T-cell (primary cell): ENCODE measurements at places on chromosomes 1 and 21. TPM values are rescaled to one million over a fixed set of nuclear protein-coding genes. Genes with fewer than 3 reads are reported as not detected.

DNA sequence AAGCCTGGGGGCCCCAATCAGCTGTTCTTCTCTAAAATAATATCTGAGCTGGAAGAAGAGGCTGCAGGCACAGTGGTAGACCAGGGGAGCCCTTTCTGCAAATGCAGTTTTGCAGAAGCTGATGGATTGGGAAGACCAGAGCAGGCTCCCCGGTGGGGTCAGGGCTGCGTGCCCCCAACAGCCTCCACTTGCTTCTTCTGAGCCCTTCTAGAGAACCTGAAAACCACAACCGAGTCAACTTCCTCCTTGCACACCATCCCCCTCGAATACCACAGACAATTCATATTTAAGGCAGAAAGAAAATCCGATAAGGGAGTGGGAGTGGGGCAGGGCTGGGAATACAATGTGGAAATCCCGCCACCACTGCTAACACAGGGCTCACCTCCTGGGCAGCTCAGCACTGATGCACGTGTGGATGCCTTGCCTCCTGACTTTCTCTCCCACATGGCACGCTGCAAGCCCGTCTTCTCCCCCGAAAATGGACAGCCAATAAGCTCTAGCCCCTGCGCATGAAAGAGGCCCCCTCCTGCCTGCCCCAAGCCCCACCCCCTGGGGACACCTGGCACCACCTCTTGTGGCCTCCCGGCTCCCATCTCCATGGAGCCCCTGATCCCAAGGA lies 25.4 kb upstream of the ALDH4A1 start:
- DNase-seq, result peak; percentile 44

TNFRSF14 gene
- total RNA-seq, result 198 TPM

NAV1 gene
- total RNA-seq, result 3.2 TPM

- no peak for DNase-seq
These were observed 80.1 kb downstream of the FCRL5 start for GRCh38 chr1:157472056-157472701.

COL18A1 gene
- 34.7 TPM for total RNA-seq

TACSTD2 gene
- total RNA-seq, result not detected

DNA sequence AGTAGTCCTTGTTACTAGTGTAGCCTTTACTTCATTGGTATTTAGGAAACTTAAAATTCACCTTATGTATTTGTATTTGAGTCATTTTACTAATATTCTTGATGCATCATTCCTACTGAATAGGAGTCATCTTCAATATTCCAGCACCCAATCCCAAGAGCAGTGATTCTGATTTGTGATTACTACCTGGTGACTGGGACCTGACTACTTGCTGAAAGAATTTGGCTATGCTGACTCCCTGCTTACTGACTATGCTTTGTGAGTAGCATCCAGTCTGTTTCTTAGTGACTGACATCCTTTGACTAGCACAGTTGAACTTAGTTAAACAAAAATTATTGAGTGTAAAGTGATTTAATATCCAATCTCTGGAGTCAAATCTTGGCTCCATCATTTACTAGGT lies 129.9 kb upstream of the NEGR1 start:
- DNase-seq, result no peak

TNN gene
- total RNA-seq, result not detected
